ENCODE measurements at places on chromosomes 3 and 15. TPM values are rescaled to one million over a fixed set of nuclear protein-coding genes. Genes with fewer than 3 reads are reported as not detected.

GRCh38 chr3:60514866-60515265 is 736.4 kb downstream of the FHIT start:
- no peak for DNase-seq

- DNase-seq, result no peak
Observed at GRCh38 chr3:45498532-45498931, 96.0 kb upstream of the LIMD1 start.

DNA sequence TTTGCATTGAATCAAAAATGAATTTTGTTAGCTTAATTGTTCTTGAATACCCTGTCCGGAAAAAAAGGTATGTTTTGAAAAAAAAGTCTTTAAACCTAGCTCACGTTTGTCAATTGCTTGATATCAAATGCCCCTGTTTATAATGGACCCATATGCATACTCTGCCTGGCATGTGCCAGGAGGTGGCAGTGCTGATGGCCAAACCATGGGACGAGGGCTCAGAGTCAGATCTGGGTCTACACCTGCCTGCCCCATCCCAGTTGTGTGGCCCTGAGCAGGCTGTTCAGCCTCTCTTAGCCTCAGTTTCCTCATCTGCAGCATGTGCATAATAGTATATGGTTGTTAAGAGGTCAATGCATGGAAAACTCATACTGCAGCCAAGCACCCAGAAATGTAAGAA is 38.8 kb downstream of the PRKCD start:
- DNase-seq, result no peak

GRCh38 chr15:26970712-26971210 is at the start of gene GABRG3:
TSS of gene GABRG3 (plus strand) at chr15:26971181.
- DNase-seq, result no peak

DNA sequence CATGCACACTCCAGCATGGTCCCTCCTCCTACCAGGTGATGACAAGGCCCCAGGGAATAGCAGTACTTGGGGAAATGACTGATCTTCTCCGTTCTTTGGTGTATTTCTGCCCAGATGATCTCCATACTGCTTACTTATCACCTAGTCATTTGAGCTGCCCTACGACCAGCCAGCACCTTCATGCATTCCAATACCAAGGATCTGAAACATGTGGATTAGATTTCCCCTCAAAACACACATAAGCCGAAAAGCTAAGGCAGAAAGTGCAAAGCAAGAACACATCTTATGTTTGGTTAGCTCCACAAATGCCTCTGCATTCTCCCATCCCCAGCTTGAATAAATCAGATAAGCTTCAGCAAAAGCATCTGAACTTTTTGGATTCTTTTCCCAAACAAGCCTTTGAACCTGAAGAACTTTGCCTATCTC is 64.8 kb upstream of the BCL6 start:
- no peak for DNase-seq

The MUSTN1 gene
- polyA plus RNA-seq, result 17.8 TPM
